ENCODE measurements at places on chromosomes 6 and 20. TPM values are rescaled to one million over a fixed set of nuclear protein-coding genes. Genes with fewer than 3 reads are reported as not detected.

Gene PCK1
- 13.0 TPM for total RNA-seq

Gene ACAT2
- 11.3 TPM for total RNA-seq

Gene TUBB
- total RNA-seq = 293 TPM

Gene HDAC2
- total RNA-seq = 67.8 TPM

Gene EIF6
- total RNA-seq = 124 TPM

Gene NKX2-2
- total RNA-seq = not detected

Gene C6orf52
- total RNA-seq = not detected

Gene DNPH1
- 61.9 TPM for total RNA-seq

Gene VSX1
- not detected for total RNA-seq

Gene ENPP5
- 2.5 TPM for total RNA-seq

Gene SLC16A10
- total RNA-seq = 5.4 TPM

Gene GPRC6A
- total RNA-seq = not detected

Gene DNAH8
- total RNA-seq = not detected

Gene COL9A3
- total RNA-seq = 1.2 TPM

Gene ZSCAN26
- 18.7 TPM for total RNA-seq

Gene SULF2
- total RNA-seq = 157 TPM

Gene CLIC5
- 3.4 TPM for total RNA-seq

Gene DEFB112
- not detected for total RNA-seq

Gene C6orf141
- 14.2 TPM for total RNA-seq

Gene WFDC5
- total RNA-seq = 6.1 TPM

Gene ULBP1
- total RNA-seq = not detected

Gene ZNF165
- 3.7 TPM for total RNA-seq

Gene IL17A
- total RNA-seq = not detected

Gene B4GALT5
- 17.9 TPM for total RNA-seq

Gene DDX27
- 23.3 TPM for total RNA-seq

Gene PCMTD2
- total RNA-seq = 45.2 TPM

Gene PPP1R16B
- 6.4 TPM for total RNA-seq

Gene BEND3
- total RNA-seq = 2.0 TPM

Gene CLDN20
- total RNA-seq = not detected

Gene GPR6
- not detected for total RNA-seq

Gene SLC22A16
- total RNA-seq = not detected

All from vagina (tissue), 2 donors.